MM.1S (cell line): ENCODE measurements at places on chromosomes 2 and 18.

GRCh38 chr2:130337735-130338325 is 4.9 kb upstream of the IMP4 start:
- DNase-seq = no peak

GRCh38 chr2:204663816-204664425 is 118.6 kb downstream of the PARD3B start:
- no peak for DNase-seq

GRCh38 chr2:205617905-205618304 is 64.4 kb upstream of the NRP2 start:
- DNase-seq = no peak

DNA sequence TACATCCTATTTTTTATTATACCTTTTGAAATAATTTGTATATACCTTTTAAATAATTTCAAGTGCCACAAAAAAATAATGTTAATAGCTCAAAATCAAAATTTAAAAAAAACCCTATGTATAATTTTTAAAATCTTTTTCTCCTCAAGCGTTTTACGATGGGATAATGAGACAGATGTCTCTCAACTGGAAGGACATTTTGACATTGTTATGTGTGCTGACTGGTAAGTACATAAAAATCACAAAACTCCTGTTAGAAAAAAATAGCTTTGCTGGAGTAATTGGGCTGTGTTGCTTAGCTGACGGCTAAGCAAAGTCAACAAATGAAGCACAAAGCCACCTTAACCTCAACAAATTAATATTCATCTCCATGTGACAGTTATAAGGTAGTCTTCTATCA is 198.0 kb upstream of the SIX3 start:
- DNase-seq = no peak

DNA sequence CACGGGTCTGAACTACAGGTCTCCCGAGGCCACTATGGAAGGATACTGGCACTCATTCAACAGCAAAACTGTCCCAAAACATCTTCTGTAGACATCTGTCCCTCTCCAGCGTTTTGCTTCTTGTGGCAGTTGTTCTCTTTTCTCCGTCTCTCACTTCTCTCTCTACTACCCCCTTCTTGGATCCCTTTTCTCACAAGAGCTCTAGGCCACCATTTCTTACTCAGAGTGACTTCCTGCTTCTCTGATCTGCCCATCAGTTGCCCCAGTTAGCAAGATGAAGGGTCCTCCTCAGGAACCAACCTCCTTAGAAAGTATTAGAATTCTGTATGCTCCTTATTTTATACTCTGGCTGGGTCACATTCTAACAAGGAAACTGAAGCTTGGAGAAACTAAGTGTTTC is 32.6 kb downstream of the BCL2 start:
- DNase-seq = no peak

- no peak for DNase-seq
These were observed 21.8 kb upstream of the RAB27B start for GRCh38 chr18:54806526-54806925.

DNA sequence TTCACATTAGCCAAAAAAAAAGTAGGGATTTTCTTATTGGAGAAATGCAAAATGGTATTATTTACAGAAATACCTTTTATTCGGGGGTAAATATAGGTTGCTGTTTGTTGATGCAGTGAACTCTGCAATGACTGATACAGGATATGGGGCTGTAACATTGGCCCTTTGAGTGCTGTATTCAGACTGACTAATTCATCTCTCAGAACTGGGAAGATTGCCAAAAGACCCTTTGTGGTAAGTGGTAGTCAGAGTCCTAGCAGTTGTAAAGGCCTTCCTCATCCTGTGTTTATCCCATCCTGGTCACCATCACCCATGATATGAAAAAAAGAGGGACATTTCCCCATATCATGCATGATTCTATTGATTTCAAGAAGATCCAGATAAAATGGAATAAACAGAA is 14.0 kb upstream of the DCC start:
- no peak for DNase-seq

GRCh38 chr2:213682276-213682675 is 398.0 kb downstream of the SPAG16 start:
- DNase-seq = no peak

GRCh38 chr2:17115042-17115441 is 403.2 kb downstream of the RAD51AP2 start:
- no peak for DNase-seq

GRCh38 chr2:236265675-236266074 is 1.5 kb upstream of the ASB18 start:
- no peak for DNase-seq

- DNase-seq = no peak
These were observed 48.1 kb upstream of the CNOT11 start for GRCh38 chr2:101204400-101205115.

- no peak for DNase-seq
These were observed 3.2 kb upstream of the SERPINE2 start for GRCh38 chr2:224042191-224042696.

- DNase-seq = no peak
These were observed 26.8 kb upstream of the E2F6 start for GRCh38 chr2:11492720-11493119.

- DNase-seq = no peak
These were observed 34.7 kb downstream of the MAP4K4 start for GRCh38 chr2:101732199-101732598.
